HEK293T (cell line): ENCODE measurements at places on chromosomes 6 and 20.

- no peak for DNase-seq
Observed at GRCh38 chr20:43812216-43812615, 85.4 kb upstream of the GTSF1L start.

- no peak for DNase-seq
Observed at GRCh38 chr6:158769234-158769770, 49.9 kb downstream of the EZR start.

GRCh38 chr20:49483696-49484123 is 1.2 kb upstream of the KCNB1 start:
- DNase-seq = peak; percentile 28

- DNase-seq = no peak
Observed at GRCh38 chr6:112310439-112311125, 36.5 kb upstream of the RFPL4B start.

DNA sequence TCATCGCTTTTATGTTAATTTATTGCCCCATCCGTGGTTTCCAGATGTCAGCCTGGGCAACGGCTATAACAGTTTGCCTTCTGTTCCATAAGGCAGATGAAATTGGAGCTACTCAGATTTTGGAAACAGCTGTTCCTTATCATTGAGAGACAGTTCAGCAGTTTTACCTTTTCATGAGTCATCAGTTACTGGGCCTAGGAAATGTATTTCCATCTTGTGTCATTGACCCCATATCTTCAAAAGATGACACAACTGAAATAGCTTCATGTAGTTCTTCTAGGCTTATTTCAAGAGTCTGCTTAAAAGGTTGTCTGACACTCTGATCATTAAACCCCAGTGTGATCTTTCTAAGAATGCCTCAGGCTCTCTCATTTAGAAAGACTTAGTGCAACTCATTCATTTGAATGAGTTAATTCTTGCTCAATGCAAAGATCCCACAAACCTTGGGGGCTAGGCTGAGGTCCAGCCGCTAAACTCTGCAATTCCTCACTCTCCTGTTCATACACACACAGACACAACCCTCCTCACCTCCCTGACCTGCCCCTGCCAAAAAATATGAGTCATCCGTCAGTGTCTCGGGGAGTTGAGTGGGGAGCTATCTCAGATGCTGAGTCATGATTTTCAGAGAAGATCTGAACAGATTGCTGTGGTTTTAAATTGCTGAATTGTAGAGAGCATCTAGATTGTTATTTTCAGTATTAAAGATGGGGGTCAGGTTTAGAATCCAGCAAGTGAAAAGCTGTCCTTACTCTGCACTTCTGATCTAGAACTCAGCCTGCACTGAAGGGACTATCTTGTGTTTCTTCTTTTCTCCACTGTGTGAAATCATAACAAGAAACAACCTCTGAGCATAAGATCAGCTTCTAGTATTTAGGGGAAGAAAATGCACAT is 61.8 kb downstream of the RPP40 start:
- DNase-seq = no peak

DNA sequence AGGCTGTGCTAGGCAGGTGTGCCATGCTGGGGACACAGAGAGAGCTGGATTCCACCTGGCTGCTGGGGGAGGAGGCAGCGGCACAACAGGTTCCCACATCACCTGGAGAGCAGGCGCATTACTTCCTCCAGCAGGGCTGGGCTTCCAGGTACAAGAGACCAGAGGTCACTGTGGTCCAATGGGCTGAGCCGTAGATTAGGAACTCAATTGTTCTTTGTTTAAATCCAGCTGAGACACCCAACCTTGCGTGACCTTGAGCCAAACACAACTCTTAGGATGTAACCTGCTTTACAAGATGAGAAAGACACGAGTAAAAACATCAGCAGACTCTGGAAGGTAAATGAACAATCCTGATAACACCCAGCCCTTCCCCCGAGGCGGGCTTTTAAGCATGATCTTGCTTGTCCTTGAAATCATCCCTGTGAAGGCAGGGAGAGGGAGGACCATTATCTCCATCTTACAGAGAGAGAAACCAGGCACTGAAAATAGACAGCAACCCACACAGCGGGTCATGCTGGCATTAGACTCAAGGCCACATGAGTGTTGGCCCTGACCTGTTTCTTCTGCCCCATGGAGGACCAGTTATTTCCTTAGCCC is 216.5 kb upstream of the RREB1 start:
- no peak for DNase-seq
